ENCODE measurements at places on chromosomes 1 and 21.

DNA sequence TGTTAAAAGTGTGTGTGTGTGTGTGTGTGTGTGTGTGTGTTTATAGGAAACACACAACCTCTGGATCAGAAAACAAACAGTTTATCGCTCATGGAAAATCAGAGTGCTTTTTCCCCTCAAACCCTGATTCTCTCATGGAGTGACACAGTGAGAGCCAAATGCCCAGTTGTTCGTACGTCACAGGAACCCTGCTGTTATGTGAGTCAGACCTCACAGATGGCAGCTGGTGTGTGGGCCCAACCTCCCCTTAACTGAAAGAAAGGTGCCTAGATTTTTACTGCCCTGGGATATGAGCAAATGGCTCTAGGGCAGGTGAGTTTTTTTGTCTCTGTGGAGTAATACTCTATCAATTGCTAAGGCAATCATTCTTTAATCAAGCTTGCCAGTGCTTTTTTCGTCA, 1788.1 kb downstream of the BRINP3 start:
- no peak for DNase-seq

- DNase-seq, result peak; percentile 59
Observed at GRCh38 chr1:234599617-234600417, 10.2 kb downstream of the IRF2BP2 start.

DNA sequence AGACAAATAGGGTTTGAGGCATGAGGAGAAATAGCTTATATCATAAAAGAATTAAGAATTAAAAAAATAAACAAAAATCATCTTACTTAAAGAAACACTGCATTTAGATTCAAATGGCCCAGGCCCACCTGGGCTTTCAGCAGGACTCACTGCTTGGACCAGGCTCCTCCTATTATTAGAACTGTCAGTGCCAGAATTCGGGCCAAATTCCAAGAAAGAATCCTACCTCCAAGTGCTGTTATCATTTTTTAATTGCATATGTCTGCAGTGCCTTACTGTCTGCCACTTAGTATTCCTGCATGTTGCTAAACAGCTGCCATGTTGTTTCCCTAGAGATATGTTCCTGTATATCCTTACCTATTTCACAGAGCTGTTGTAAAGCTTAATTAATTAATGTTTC, 112.0 kb downstream of the BARHL2 start:
- no peak for DNase-seq

DNA sequence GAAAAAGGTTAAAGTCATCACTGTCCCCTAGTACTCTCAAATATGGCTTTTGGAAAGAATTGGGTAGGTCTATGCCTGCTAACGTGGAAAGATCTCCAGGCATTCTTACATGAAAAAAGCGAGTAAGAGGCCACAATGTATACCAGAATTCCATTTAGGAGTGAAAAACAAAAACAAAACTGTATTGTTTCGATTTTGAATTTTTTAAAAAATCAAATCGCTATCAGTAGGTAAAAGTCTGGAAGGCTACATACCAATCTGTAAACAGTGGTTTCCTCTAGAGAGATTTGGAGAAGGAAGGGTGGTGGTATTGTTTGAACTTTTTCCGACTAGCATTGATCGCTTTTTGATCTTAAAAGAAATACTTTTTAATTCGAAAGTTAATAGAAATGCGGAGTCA, 55.9 kb downstream of the RRAGC start:
- no peak for DNase-seq

- no peak for DNase-seq
Observed at GRCh38 chr1:205709059-205709398, 28.7 kb upstream of the SLC45A3 start.
